Suppressor macrophage treated with lipopolysaccharide for 4 hours (primary cell): ENCODE measurements at places on chromosomes 16 and 17.

- DNase-seq = no peak
These were observed 15.9 kb downstream of the LLGL1 start for GRCh38 chr17:18241229-18241871.

DNA sequence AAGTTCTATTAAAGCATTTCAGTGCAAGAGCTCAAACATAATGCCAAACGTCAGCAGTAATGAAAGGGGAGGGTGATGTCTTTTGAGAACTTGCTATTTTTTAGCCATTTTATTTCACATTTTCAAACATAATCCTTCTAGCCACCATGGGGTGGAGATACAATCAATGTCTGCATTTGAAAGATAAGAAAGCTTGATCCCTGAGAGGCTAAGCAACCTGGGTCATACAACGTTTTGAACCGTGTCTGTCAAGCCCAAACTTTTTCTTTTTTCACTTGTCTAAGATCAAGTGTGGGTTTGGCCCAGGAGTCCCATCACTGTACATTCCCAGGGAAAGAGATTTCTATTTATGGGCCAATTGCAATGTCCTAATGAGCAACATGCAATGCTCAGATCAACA is 331.1 kb downstream of the SLC39A11 start:
- DNase-seq = no peak

- no peak for DNase-seq
These were observed 94.1 kb downstream of the USP32 start for GRCh38 chr17:60297760-60298401.

- no peak for DNase-seq
These were observed 224.2 kb downstream of the PARN start for GRCh38 chr16:14405611-14406537.

DNA sequence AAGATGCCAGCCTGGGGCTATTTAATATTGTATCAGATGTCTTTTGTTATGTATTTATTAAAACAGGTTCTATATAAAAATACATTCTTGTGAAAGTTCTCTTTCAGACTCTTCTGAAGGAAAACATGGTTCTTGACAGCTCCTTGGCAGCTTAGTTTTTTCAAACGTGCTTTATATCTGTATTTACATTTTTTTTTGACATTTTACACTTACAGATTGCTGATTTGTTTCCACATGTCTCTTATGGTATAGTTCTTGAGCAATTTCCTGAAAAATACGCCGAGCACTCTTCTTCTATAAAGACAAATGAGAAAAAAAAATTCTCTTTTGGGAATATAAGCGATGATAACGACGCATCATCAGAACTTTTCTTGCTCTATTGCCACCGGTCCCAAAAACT is 9.5 kb downstream of the IGSF6 start:
- no peak for DNase-seq

DNA sequence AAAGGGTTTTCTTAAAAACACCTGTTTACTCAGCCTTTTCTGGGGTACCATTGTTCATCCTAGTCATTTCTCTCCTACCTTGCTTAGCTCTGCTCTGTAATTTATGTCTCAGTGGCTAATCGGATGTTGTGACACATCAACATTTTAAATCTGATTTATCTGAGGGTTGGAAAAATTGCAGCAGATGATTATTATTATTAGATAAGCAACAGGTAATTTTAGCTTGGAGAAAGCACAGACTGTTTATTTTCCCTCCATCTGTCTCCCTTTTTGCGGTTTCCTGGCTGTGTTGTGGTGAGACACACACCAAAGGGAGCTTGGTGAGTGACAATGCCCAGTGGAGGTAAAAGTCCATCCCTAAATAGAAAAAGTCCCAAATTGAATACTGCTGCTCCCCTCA is 389.9 kb downstream of the UTP18 start:
- no peak for DNase-seq

GRCh38 chr16:14148016-14148415 is 76.9 kb downstream of the MRTFB start:
- no peak for DNase-seq

- peak; percentile 78 for DNase-seq
These were observed 15.6 kb upstream of the AURKB start for GRCh38 chr17:8225813-8226535.

GRCh38 chr17:73541111-73541510 is 103.1 kb downstream of the SDK2 start:
- no peak for DNase-seq

GRCh38 chr17:42067371-42068091 is 17.1 kb upstream of the C17orf113 start:
- peak; percentile 71 for DNase-seq

DNA sequence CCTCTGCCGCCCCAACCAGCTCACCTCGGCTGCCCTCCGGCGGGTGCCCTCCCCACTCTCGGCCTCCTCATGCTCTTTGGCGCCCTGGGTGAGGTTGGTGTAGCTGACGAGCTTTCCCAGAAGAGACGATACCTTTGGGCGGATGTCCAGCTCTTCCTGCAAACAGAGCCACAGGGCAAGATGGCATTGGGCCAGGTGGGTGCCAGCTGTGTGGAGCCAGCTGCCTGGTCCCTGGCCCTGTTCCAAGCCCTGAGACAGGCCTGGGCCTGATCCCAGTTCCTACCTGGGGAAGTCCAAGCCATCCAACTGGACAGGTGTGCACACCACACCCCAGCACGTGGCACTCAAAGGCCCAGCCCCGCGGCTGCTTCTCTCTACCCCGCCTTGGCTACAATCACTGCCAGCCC is 6.9 kb downstream of the SLC12A4 start:
- DNase-seq = no peak

- peak; percentile 44 for DNase-seq
These were observed 22.0 kb downstream of the KPNA2 start for GRCh38 chr17:68057531-68057952.

DNA sequence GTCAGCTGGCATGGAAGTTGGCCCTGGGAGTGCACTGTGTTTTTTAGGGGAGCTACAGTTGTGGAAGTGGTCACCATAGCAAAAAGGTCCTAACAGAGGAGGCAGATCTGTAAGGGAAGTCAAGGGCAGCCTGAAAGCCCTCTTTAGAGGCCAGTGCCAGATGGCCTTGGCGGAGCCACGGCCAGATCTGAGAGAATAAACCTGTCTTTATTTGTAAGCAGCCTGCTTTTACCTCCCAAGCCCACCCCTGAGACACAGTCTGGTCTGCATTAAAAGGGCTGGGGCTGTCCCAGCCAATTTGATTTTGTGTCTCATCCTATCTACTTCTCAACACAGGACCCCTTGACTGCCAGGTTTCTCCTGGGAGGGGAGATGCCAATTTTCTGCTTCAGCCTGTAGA is 51.0 kb upstream of the NOL11 start:
- no peak for DNase-seq

DNA sequence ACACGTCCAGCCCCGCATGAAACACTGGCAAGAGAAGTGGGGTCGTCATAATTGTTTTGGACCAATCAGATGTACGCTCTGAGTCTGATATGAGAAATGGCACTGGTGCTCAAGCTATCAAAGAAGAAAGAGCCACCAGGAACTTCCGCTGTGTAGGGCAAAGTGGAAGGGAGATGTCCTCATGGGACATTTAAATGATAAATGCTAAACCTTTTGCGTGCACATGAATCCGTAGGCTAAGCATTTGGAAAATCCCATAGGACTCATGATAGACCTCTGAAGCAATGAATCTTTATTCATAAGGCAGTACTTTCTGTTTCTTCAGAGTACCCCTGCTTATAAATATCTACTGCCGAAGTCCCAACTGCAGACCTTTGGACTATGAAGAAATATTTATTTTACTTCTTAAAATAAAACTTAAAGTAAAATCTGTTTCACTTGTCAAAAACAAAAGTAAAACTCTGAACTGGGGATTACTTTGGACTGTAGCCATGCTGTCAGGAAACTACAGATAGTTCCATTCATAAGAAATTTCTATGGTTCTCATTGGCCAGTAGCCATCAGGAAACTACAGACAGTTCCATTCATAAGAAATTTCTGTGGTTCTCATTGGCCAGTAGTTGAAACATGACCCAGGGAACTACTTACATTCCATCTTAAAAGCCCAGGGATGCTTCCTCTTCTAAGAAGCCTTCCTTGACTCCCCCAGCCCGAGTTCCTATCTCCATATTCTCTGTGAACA is 335.1 kb downstream of the HS3ST4 start:
- no peak for DNase-seq

GRCh38 chr17:33335491-33336173 is 42.5 kb upstream of the ASIC2 start:
- DNase-seq = no peak

DNA sequence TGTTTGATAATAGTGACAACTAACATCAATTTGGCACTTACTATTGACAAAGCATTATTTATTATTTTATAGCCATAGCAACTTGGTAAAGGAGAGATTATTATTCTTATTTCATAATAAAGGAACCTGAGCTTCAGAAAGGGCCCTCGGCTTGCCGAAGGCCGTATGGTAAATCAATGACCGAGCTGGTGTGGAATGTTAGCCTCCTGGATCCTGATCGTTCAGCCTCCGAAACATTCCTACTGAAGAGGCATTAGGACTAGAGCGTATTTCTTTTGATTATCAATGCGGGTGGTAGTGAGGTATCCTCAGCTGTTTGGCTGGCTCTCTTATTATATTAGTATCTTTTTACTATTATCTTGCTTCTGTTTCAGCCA is 199.3 kb upstream of the TBX2 start:
- no peak for DNase-seq

GRCh38 chr17:21019976-21020586 is 22.7 kb downstream of the USP22 start:
- no peak for DNase-seq

GRCh38 chr17:45404870-45405249 is 27.8 kb downstream of the ARHGAP27 start:
- DNase-seq = no peak

DNA sequence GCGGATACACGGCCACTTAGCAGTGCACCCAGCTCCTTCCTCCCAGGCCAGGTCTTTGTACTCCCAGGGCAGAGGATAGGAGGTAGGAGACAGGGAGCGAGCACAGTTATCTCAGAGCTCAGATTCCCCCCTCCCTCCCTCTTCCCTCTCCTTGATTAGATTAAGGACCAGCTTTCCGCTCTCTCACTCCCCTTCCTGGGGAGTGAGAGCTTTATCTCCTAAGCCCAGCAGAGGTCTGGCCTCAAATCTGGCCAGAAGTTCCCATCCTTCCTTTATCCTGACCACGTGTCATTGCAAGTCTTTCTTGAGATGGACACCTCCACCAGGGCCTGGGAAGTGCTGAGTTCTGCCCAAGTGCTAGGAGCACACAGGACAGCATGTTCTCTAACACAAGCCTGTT is 5.1 kb downstream of the ARL4D start:
- DNase-seq = no peak

GRCh38 chr16:78976212-78976611 is 624.3 kb downstream of the MAF start:
- peak; percentile 64 for DNase-seq

- DNase-seq = peak; percentile 9
These were observed 8.2 kb upstream of the PHAF1 start for GRCh38 chr16:67101311-67102082.

DNA sequence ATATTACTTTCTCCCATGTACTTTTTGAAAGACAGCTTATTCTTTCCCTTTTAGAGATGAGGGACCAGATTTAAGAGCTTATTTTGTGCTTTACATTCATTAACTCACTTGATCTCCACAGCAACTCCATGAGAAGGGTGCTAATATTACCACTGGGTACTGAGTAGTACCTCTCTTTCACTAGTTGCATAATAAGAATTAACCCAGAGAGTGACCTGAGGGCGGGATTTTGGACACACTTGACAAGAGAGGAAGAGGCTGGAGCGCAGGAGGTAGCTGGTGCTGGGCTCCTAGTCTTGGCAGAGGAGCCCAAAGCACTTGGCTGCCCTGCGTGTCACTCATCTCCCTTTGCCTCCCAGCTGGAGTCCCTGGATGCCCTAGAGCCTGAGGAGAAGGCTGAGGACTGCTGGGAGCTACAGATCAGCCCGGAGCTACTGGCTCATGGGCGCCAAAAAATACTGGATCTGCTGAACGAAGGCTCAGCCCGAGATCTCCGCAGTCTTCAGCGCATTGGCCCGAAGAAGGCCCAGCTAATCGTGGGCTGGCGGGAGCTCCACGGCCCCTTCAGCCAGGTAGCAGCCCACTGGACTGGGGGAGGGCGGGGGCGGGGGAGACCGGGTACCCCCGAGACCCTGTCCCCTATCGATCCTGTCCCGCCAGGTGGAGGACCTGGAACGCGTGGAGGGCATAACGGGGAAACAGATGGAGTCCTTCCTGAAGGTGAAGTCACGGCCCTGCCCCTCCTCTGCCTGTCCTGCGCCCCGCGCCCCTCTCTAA is 1.7 kb upstream of the MAZ start:
- no peak for DNase-seq

DNA sequence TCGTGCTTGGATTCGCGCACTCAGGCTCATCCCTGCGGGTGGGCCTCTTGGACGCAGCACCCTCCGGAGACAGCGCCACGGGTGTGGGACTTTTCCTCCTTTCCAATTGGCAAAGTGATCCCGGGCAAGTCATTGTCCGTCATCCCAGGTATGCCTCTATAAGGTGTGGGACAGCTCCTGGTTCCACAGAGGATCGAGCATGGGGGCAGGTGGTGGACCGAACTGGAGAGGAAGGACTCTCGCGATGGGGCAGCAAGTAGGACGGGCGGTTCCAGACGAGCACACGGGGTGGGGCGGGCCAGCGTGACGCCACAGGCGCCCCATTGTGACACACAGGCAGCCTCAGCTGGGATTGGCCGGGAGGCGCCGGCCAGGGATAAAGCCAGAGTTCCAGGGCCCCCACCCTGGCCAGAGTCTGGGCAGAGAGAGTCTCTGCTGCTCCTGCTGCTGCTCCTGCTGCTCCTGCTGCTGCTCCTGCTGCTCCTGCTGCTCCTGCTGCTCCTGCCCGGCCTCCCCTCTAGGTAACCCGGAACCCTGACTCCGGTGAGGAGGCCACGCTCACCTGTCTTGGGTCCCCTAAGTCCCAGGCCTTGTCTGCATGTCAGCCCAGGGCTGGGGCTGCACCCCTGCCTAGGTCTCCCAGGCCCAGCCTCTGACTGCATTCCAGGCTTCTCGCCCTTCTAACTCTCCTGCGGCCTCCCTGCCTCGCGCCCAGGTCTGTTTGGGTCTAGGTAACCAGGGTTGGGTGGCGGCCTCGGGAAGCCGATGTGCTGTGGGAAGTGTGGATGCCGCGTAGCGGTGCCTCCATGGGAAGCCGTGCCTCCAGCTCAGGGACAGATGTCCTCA is 38.5 kb upstream of the SLC47A1 start:
- DNase-seq = no peak

GRCh38 chr17:4941319-4941610 is 1.2 kb downstream of the RNF167 start:
- DNase-seq = no peak
